ENCODE measurements at places on chromosomes 12 and 14.

DNA sequence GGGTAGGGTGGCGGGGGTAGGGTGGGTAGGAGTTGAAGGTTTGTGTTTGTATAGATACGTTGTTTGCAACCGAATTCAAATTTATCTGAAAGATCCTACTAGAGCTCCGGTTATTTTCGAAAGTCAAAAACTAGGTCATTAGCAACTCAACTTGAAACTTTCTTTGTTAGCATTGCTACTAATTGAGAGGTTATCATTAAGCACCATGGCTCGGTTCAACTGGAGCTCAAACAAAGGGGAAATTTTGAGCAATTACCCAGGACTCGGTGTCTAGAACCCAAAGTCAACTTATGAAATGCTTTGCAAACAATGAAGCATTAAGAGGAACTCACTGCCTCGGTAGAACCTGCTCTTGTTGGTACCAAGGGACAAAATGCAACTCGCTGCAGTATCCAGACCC, 207.7 kb downstream of the BCAT1 start:
- DNase-seq, result no peak

- no peak for DNase-seq
Measured at GRCh38 chr14:99426813-99427346, 53.8 kb downstream of the SETD3 start.

DNA sequence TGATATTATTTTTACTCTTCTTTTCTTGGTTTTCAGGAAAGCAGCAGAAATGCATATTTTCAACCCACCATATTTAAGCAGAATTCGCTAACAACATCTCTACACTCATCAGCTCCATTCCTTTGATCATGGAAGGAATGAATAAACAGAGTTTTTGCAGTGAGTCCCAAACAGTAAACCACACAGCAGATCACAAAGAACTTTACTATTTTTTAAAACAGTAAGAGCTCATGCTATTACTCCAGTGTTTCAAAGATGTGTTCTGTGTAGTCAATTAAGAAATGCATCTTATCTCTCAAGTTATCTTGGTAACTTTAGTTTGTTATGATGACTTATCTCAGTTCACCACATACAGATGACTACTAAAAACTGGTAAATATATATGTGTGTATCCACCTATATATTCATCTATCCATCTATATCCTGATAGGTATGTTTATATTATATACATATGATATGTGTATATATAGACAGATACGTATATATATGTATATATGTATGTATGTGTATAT, 843.5 kb downstream of the BCL11B start:
- DNase-seq, result no peak

DNA sequence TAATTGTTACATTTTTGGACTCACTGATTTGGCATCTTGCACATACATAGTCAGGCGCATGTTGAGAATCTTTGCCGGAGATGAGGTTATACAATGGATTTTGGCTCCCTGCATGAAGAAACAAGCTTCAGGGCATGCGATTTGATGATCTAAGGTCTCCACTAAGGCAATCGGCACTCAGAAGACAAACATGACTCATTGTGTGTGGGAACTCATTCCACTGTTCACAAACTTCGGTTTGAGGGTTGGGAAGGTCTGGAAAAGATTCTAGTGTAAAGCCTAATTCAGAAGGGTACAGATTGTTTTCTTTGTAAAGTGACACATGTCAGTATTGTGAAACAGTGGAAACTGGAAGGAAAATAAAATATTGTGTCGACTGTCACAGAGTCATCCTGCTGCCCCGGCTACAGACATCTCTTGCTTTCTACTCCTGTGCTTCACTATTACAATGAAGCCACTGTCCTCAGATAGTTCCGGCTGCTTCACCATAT, 192.6 kb upstream of the HMGA2 start:
- DNase-seq, result peak; percentile 17

GRCh38 chr14:102654298-102654697, 61.8 kb downstream of the RCOR1 start:
- no peak for DNase-seq

- DNase-seq, result no peak
Measured at GRCh38 chr12:68140556-68140955, 19.0 kb downstream of the IFNG start.

GRCh38 chr14:71473843-71474242, 458.4 kb upstream of the RGS6 start:
- no peak for DNase-seq

GRCh38 chr12:2902272-2902880, 11.7 kb downstream of the TULP3 start:
- DNase-seq, result no peak

DNA sequence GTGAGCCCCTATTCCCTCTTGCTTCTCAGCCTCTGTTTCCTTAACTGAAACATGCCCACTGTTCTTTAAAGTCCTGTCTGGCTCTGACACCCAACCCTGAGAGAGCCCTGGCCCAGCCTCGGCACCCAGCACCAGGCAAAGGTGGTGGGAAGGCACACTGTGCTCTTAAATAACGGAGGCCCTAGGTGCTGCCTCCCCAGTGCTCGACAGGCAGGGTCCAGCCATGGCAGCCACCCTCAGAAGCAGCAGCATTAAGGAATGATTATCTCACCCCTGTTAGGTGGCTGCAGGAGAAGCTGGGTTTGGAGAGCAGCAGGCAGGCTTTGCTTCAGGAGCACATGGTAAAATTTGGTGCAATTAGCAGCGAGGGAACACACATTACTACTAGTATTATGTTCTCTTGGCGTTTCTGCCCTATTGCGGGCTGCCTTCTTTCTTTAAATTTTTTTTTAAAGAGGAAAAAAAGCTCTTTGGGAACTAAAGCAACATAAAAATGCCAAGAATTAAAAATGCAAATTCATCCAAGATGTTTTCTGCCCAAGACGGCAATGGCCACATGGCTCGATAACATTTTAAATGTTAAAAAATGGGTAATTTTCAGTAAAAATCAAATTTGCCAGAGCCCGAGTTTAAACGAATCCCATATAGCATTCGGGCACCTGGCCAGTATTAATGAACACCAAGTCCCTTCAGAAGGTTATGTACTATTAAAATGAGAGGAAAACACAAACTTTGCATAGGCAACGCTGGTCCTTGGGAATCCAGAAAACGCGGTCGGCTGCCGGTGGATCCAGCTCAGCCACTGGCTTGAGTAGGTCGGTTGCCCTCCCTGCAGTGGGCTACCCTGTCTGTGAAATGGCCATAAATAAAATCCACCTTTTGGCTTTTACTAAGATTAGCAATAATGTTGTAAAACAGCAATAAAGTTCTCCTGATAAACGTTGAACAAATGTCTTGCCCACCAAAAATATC, 152.2 kb downstream of the BCL11B start:
- no peak for DNase-seq

GRCh38 chr12:52032446-52032803, 18.8 kb upstream of the NR4A1 start:
- no peak for DNase-seq

- no peak for DNase-seq
Measured at GRCh38 chr12:41167701-41168100, 20.4 kb upstream of the PDZRN4 start.

DNA sequence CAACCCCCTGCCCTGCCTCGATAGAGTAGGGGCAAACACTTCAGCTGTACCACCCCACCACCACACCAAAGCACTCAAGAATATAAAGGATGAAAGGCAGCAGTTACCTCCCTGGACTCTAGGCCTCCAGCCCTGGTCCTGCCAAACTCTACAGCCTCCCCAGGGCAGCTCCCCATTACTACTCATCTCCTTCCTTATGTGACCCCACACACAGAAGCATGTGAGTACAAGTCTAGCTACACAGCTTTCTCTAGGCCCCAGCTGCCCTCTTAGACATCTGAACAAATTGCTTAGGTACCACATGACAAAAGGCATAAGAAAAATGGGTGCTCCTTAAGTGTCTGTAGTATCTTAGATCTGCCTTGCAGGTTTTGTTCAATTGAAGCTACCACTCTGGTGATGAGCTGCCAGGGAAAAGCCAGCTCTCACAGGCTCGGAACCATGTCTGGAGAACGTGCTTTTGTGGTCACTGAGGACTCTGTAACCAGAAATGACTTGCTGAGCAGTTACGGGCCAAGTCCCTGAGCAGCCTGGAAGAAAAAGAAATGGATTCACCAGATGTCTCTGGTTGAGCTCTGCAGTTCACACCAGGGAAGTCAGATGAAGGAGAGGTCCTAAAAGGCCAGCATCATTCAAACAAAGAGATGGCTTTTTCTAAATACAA, 32.8 kb downstream of the FMNL3 start:
- DNase-seq, result peak; percentile 33

GRCh38 chr14:78644824-78645559, 474.8 kb downstream of the NRXN3 start:
- DNase-seq, result no peak

- no peak for DNase-seq
Measured at GRCh38 chr12:5864301-5864700, 80.8 kb downstream of the ANO2 start.

DNA sequence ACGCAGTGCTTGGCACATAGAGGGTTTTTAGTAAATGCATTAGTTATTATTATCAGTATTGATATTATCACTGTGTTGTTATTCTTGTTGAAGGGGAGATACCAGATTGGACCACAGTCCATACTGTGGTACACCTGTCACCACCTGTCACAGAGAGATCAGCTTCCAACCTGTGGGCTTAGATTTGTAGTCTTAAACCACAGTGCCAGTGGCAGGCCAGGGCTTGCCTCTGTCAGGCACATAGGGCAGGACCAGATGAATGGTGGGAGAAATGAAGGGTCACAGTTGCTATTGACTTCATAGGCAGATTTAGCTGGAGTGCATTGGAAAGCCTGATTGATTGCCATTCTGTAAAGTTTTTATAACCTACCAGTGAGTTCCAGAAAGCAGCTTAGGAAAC, 35.1 kb downstream of the ARL1 start:
- no peak for DNase-seq

- DNase-seq, result peak; percentile 70
Measured at GRCh38 chr12:32419520-32419960, 20.2 kb downstream of the FGD4 start.

DNA sequence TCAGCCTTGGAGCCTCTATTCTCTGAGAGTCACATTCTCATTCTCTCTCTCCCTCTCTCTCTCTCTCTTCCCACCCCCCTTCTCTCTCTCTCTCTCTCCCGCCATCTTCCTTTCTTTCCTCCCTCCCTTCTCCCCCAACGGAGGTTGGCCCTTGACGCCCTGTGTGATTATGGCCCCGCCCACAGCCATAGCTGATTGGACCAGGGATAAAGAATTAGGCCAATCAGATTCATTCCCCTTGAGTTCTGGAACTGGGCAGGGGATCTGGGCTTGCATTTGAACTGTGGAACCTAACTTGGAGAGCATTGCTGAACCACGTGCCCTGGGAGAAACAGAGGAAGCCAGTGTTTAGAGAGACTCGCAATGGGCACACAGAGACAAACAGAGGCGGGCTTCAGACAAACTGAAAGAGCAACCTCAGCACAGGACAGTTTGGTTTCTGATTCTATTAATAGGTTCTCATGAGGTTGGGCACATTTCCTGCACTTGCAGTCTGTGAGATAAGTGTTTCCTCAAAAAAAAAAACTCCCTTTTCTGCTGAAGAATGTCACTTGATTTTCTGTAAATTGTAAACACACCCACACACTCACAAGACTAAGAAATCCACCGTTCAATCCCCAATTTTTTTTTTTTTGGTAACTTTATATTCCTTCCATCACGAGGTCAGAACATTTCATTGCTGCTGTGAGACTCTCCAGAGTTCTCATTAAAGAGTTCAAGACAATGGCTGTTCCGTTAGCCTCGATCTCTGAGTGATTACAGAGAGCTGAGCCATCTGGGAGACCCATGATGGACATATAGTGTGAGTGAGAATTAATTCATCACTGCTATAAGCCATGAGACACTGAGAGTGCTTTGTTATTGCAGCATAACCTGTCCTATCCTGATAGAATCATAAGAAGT, 3.5 kb upstream of the P2RX7 start:
- DNase-seq, result peak; percentile 93

- DNase-seq, result no peak
Measured at GRCh38 chr12:27623645-27624044, 72.6 kb upstream of the REP15 start.

- peak; percentile 25 for DNase-seq
Measured at GRCh38 chr12:1161197-1161596, 170.2 kb downstream of the ERC1 start.

DNA sequence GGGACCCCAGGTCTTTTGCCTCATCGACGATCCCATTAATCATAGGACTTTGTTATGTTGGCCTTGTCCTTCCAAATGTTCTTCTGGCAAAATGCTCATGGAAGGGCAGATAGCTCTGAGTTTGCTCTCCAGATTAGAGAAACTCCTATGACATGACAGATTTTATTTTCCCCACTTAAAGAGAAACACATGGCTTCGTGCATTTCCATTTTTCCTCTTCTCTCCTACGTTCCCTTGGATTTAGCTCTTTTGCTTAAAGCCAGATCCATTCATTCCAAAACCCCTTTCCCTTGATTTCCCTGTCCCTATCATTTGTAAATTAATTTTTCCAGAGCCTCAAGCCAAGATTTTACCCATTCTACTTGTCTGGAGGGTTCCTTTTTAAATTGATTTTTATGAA, 2.9 kb downstream of the PRIMA1 start:
- DNase-seq, result no peak

DNA sequence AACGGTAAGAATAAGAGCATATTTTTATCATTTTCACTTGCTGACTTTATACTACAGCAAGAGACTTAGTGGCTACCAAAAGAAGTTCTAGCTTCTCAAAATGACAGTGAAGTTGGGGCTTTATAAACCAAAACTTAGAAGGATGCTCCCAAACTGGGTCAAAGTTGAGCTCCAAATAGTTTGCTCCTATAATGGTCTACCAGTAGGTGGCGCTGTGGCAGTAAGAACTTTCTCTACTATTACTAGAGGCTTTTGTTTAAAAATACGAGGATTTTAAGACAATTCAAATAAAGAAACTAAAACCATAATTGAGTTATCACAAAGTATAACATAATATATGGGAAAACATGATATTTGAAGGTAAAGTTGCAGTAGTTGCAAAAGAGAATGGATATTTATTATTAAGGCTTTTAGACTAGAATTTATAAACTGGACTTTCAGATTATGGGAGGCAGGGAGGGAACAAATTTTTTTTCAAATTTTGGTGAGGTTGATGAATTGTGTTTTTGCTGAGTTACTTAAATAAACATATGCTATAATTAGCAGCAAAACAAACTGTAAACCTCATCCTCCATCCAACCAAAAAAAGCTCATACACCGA, 75.0 kb downstream of the TGFB3 start:
- peak; percentile 79 for DNase-seq

DNA sequence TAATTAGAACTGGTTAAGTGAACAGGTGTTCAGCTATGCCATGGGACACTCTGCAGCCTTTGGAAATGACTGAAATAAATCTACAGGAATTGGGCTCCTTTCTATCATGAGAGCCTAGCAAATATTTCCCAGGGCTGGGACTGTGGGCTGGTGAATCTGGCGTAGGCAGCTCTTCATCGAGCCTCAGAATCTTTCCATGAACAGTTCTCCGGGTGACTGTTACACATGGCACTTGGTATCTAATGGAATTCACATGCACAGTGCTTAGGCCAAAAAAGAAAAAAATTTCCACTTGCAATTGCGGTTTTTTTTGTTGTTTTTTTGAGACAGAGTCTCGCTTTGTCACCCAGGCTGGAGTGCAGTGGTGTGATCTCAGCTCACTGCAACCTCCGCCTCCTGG, 32.1 kb downstream of the PRKAB1 start:
- DNase-seq, result no peak

GRCh38 chr14:56268039-56268438, 149.8 kb downstream of the PELI2 start:
- DNase-seq, result no peak

Measured in suppressor macrophage treated with lipopolysaccharide for 1 hour (primary cell).